ENCODE measurements at places on chromosomes 4 and X.

DNA sequence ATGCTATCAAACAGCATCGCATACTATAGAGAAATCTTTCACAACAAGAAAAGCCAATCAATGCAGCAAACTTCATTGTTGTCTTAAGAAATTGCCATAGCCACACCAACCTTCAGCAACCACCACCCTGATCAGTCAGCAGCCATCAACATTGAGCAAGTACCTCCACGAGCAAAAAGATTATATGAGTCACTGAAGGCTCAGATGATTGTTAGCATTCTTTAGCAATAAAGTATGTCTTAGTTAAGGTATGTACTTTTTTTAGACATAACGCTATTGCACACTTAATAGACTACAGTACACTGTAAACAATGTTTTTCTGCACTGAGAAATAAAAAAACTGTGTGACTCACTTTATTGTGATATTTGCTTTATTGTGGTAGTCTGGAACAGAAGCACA, 37.8 kb upstream of the FUNDC1 start:
- no peak for DNase-seq

DNA sequence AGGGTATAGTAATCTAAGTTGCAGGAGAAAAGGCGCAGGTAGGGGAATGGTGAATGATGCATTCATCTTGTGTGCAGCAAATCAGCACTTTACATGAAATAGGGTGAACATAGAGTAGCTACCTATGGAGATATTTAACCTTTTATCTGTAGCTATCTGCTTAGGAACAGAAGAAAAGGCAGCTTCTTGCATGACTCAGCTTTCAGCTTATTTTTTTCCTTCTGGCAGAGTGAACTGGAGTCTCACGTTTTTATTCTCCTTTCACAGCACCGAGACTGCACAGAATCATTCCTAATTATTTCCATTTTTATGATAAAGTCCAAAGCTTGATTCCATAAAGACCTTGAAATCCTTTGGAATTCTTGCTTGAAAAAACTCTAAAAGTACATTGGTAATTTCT, 4.8 kb upstream of the SCOC start:
- DNase-seq: no peak

DNA sequence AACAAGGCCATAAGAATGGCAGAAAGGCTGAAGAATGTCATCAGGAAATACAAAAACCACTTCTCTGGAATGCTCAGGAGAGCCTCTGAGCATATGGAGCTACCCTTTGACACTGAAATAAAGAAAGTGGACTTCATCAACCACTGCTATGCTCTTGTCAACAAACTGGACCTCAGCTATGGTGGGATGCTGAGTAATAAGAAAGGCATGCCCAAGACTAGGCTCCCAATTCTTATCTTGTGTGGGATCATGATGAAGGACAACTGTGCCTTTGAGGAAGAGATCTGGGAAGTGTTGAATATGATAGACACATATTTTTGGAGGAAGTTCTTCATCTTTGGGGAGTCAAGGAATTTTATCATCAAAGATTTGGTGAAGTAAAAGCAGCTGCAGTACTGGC, 86.9 kb upstream of the MAGEB16 start:
- no peak for DNase-seq

DNA sequence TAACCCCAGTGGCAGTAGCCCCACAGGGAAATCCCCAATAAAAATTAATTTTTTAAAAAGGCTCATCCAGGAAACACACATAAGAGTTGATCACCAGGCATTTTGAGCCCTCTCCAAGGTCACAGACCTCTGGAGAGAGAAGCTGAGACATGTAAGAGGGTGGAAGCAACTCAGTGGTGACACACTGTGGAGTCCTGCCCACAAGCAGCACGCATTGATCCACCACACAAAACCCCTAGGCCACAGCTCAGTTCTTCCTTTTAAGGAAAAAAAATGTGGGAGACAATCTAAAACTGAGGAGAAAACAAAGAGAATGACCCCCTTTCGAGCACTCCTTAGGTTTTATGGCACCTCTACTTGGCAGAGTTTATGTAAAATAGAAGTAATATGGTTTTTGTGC, 71.7 kb upstream of the S100G start:
- DNase-seq: no peak

DNA sequence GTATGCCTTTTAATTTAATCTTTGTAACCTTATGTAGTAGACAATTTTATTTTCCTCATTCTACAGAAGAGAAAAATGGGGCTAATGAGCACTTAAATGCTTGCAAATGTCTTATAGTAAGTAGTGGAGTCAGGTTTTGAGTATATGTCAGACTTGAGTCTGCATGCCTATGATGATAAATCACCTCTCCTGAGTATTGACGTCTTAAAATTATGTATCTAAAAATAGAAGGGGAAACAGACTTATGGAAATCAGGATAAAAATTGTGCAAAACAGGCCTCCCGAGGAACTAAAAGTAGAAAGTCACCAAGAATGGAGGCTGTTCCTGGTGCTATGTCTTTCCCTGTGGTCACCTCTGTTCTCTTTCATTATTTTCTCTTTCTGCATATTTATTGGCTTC, 92.7 kb downstream of the STIM2 start:
- DNase-seq: no peak

DNA sequence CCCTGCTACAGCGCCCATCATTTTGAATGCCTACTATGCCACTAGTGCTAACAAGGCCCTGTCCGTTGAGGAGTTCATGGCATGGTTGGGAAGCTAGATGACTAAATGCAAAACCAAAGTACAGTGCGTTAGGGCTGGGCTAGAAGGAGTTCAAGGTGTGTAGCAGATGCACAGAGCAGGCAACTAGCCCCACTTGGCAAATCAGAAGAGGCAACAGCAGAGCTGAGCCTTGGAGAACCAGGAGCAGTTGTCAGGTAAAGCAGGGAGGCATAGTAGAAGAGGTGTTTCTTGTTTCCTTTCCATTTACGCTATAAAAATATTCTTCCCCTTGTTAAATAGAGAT, 146.6 kb upstream of the CPEB2 start:
- no peak for DNase-seq

DNA sequence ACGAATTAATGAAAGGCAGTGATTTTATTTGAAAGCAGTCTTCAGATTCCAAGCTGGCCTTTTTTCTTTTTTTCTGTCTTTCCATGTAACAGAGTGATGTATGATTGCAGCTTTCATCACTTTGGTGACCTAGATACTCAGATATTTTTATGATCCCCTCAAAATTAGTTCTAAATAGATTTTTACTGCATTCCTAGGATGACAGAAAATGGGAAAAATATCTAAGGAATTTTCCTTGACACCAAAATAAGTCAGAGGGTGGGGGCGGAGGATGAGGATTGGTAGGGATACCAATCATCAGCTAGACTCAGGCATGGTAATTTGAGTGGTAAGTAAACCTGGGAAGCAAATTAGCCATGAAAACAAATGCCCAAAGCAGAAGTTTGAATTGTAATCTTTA, 11.9 kb upstream of the HMGB2 start:
- DNase-seq: no peak

DNA sequence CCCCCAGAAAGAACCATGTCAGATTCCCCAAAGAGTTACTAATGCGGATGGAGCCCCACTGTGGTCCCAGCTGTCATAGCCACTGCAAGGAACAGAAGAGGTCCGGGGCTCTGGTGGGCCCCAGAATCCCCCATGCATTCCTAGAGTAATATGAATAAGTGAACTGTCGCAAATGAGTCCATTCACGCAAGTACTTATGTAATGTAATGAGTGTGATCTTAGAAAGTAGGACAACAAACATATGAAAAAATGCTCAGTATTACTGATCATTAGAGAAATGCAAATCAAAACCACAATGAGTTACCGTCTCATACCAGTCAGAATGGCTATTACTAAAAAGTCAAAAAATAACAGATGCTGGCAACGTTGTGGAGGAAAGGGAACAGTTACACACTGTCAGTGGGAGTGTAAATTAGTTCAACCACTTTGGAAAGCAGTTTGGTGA, 141.5 kb upstream of the RBPJ start:
- no peak for DNase-seq

DNA sequence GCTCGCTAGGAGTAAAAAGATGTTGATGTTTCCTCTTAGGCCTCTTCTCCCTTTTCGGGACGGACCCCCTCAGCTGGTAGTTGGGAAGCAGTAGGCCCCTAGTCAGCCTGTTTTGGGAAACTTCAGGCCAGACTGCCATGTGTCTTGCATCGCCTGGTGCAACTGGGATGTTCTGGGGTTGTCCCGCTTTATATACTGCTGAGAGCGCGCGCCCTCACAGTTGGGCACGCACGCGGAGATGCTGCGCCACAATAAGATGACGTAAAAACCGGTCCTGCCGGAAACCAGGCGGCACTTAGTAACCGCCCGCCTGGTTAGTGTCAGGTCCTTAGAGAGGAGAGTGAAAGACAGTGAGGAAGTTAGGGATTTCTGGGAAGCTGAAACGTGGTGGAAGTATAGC, 231.3 kb upstream of the CT83 start:
- DNase-seq: no peak

- DNase-seq: no peak
These were observed 128.0 kb upstream of the PRKG2 start for GRCh38 chr4:81343046-81343445.

GRCh38 chrX:41029332-41029731, 55.9 kb upstream of the USP9X start:
- DNase-seq: no peak

DNA sequence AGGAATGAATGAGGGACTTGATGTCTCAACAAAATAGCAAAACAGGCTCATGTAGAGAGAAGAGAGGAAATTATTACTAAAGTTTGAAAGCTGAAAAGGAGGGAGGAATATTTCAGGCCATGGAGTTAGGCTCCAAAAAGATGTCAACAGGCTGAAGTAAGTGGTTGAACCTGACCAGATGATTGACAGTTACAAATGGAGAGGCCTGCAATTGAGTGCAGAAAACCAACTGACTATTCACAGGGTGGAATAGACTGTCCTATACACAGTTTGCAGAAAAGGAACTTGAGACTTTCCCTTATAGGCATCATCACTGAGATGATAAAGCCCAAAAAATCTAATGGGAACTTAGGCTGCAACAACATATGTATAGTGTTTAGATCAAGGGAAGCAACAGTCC, 233.3 kb downstream of the AR start:
- no peak for DNase-seq

DNA sequence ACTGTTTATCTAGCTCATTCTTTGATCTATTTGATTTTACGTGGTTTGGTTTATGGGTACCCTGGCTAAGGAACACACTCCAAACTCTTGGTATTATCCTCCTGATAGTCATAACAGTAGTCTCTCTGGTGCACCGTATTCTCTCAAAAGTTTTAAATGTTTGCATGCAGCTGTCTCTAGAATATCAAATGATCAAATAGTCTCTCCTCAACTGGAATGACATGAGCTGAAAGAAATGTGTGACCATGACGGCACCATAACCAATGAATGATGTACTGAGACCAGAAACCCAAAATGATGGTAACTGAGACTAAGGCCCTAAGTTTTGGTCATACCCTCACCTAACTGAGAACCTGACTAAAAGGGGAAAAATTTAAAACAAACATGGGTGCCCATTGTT, 319.4 kb downstream of the SLC7A11 start:
- no peak for DNase-seq
